ENCODE measurements at places on chromosomes 1 and 21. TPM values are rescaled to one million over a fixed set of nuclear protein-coding genes. Genes with fewer than 3 reads are reported as not detected.

Gene RIPPLY3
- not detected for total RNA-seq

Gene CDK18
- total RNA-seq = 0.71 TPM

Gene PGLYRP4
- total RNA-seq = not detected

Gene OLFML3
- 1.2 TPM for total RNA-seq

Gene CRYAA
- total RNA-seq = not detected

Gene C1orf116
- not detected for total RNA-seq

Gene PLPP3
- not detected for total RNA-seq

Gene TRNP1
- 0.55 TPM for total RNA-seq

Gene ALPL
- total RNA-seq = not detected

Gene SPRR2B
- total RNA-seq = not detected

Gene TRIM17
- 2.0 TPM for total RNA-seq

Measured in natural killer cell treated with Interleukin-12 subunit alpha and Interleukin-12 subunit beta and Interleukin-15 and Interleukin-18, amount 100 ng/mL, for 72 hours (primary cell).